Caco-2 (cell line): ENCODE measurements at places on chromosomes 5 and 9.

- no peak for DNase-seq
- H3K27ac ChIP-seq = no peak overlapping the region
- no peak overlapping the region for H3K4me3 ChIP-seq
Measured at GRCh38 chr9:105437704-105438103, 10.1 kb upstream of the FSD1L start.

DNA sequence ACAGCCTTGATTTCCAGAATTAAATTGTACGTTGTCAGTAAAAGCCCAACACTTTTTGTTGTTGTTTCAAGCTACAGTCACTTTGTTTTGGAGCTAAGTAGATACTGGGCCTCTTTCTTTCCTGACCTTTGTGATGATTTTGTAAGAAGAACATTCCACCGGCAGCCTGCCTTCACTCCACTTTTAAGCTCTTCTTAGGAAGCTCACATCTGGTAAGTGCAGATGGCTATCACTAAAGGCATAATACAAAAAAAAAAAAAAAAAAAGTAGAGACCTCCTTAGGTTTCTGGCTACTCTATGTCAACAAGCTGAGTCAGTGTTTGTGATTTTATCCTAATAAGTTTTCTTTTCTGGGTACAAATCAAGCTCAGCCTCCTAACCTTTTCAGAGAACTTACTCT is 1922.1 kb upstream of the WWC1 start:
- H3K27me3 ChIP-seq = no peaks in the 10 kb centered on the region
- no peaks in the 10 kb centered on the region for H3K36me3 ChIP-seq
- H3K4me1 ChIP-seq = peaks cover 4% of the 10 kb centered on the region; the same call in 1 of the 2 replicates

DNA sequence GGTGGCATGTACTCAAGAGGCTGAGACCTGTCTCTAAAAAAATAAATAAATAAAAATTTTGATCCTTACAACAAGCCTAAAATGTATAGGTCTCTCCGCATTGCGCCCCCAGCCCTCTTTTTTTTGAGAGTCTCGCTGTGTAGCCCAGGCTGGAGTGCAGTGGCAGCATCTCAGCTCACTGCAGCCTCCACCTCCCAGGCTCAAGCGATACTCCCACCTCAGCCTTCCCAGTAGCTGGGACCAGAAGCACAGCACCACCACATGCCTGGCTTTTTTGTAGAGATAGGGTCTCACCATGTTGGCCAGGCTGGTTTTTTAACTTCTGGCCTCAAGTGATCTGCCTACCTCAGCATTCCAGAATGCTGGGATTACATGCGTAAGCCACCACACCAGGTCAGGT is 2.2 kb upstream of the GARIN3 start:
- H3K4me3 ChIP-seq = no peak overlapping the region
- H3K27me3 ChIP-seq = no peaks in the 10 kb centered on the region
- no peak for DNase-seq
- no peaks in the 10 kb centered on the region for H3K4me1 ChIP-seq
- no peaks in the 10 kb centered on the region for H3K36me3 ChIP-seq

GRCh38 chr9:2461892-2462291 is 159.7 kb upstream of the VLDLR start:
- no peaks in the 10 kb centered on the region for H3K27me3 ChIP-seq
- H3K36me3 ChIP-seq = no peaks in the 10 kb centered on the region
- no peak for DNase-seq
- peaks cover 13% of the 10 kb centered on the region for H3K4me1 ChIP-seq
- H3K4me3 ChIP-seq = no peak overlapping the region

DNA sequence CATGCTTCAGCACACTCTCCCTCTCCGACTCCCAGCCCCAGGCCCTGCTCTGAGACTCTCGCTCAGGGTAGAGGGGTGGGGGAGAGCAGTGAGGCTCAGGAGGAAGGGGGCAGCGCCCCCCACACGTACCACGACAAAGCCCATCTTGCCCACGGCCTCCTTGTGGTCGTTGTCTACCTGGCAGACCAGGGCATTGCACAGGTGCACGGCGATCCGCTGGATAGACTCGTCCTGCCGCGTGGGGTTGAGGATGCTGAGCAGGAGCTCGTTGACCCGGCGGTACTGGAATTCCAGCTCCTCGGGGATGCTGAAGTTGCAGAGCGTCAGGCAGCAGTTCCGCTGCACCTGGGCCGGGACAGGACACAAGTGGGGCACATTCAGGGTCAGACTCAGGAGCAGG is 18.5 kb upstream of the ZDHHC12 start:
- H3K4me1 ChIP-seq = no peaks in the 10 kb centered on the region
- no peak overlapping the region for H3K27ac ChIP-seq
- no peaks in the 10 kb centered on the region for H3K27me3 ChIP-seq
- no peaks in the 10 kb centered on the region for H3K36me3 ChIP-seq

GRCh38 chr9:94976077-94976476 is 249.6 kb downstream of the AOPEP start:
- peaks cover 10% of the 10 kb centered on the region for H3K4me1 ChIP-seq
- H3K4me3 ChIP-seq = no peak overlapping the region

GRCh38 chr9:131420980-131421624 is 27.2 kb downstream of the PRRC2B start:
- peaks cover 16% of the 10 kb centered on the region for H3K4me1 ChIP-seq
- H3K27ac ChIP-seq = peak overlapping the region; percentile 31
- H3K36me3 ChIP-seq = peaks cover 1% of the 10 kb centered on the region
- H3K4me3 ChIP-seq = no peak overlapping the region

DNA sequence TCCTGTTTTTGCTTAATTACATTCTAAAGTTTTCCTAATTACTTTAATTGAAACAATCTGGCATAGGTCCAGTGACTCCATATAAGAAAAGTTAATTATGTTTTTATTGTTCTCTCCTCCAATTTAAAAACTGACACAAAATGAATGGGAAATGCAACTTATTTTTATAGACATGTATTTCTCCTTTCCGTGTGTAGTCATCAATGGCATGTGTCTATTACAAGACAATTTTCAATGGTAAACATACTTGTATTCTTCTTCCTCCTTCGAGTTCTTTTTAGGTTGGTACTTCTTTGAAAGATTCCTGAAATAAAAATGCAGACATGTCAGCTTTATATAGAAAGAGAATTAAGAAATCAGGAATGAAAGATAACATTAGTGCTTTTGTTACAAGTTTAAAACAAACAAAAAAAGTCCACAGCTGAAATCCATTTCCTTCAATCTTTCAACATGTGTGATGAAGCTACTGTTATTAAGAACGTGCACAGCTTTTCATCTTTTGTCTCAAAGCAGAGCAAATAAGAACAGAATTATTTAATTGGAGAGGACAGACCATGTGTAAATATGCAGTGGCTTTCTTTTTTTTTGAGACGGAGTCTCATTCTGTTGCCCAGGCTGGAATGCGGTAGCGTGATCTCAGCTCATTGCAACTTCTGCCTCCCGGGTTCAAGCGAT is 63.8 kb downstream of the FNBP1 start:
- no peak overlapping the region for H3K4me3 ChIP-seq
- no peak for DNase-seq
- H3K27me3 ChIP-seq = no peaks in the 10 kb centered on the region
- H3K27ac ChIP-seq = no peak overlapping the region

GRCh38 chr5:73339051-73339575 is 109.5 kb downstream of the FOXD1 start:
- H3K4me3 ChIP-seq = no peak overlapping the region
- H3K36me3 ChIP-seq = no peaks in the 10 kb centered on the region
- H3K4me1 ChIP-seq = no peaks in the 10 kb centered on the region
- H3K27me3 ChIP-seq = no peaks in the 10 kb centered on the region
- no peak for DNase-seq

DNA sequence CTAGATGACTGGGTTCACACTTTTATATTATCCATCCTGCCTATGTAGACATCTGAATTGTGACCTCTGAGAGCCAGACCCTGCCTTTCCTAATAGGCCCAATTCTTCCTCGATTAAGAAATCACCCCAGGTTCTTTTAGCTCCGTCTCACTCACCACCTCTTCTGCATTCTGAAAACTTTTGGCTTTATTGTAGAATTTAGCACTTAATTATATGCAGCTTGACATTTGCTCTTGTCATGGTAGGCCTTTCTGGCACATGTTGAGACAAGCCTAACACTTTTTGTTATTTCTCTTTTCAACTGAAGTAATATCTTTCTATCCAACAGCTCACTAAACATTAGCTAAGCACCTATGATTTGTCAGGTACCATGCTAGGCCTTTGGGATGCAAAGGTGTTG is 163.3 kb downstream of the INSYN2B start:
- H3K4me3 ChIP-seq = no peak overlapping the region
- H3K36me3 ChIP-seq = no peaks in the 10 kb centered on the region
- no peak overlapping the region for H3K27ac ChIP-seq
- no peak for DNase-seq
- no peaks in the 10 kb centered on the region for H3K27me3 ChIP-seq

GRCh38 chr9:78918976-78919375 is 622.1 kb downstream of the PSAT1 start:
- DNase-seq = no peak
- H3K4me1 ChIP-seq = no peaks in the 10 kb centered on the region
- no peak overlapping the region for H3K27ac ChIP-seq
- H3K4me3 ChIP-seq = no peak overlapping the region
- no peaks in the 10 kb centered on the region for H3K27me3 ChIP-seq
- no peaks in the 10 kb centered on the region for H3K36me3 ChIP-seq

GRCh38 chr9:81976351-81976750 is 12.2 kb upstream of the SPATA31D1 start:
- no peak overlapping the region for H3K4me3 ChIP-seq
- H3K27ac ChIP-seq = no peak overlapping the region
- no peaks in the 10 kb centered on the region for H3K27me3 ChIP-seq
- no peak for DNase-seq
- no peaks in the 10 kb centered on the region for H3K36me3 ChIP-seq

- no peaks in the 10 kb centered on the region for H3K36me3 ChIP-seq
- DNase-seq = no peak
- H3K4me1 ChIP-seq = no peaks in the 10 kb centered on the region
- no peak overlapping the region for H3K27ac ChIP-seq
Measured at GRCh38 chr5:35518104-35518503, 99.6 kb upstream of the SPEF2 start.

- H3K4me3 ChIP-seq = no peak overlapping the region
- H3K27me3 ChIP-seq = no peaks in the 10 kb centered on the region
- peak; percentile 25 for DNase-seq
- H3K36me3 ChIP-seq = no peaks in the 10 kb centered on the region
- H3K27ac ChIP-seq = no peak overlapping the region
- peaks cover 34% of the 10 kb centered on the region for H3K4me1 ChIP-seq
Measured at GRCh38 chr5:59062986-59063683, 480.3 kb downstream of the RAB3C start.

- H3K4me1 ChIP-seq = no peaks in the 10 kb centered on the region
- H3K36me3 ChIP-seq = no peaks in the 10 kb centered on the region
- no peak overlapping the region for H3K4me3 ChIP-seq
- H3K27me3 ChIP-seq = no peaks in the 10 kb centered on the region
Measured at GRCh38 chr9:116298878-116299391, 145.3 kb downstream of the PAPPA start.

- H3K4me1 ChIP-seq = no peaks in the 10 kb centered on the region
- no peaks in the 10 kb centered on the region for H3K36me3 ChIP-seq
- DNase-seq = no peak
- no peak overlapping the region for H3K4me3 ChIP-seq
- H3K27ac ChIP-seq = no peak overlapping the region
- no peaks in the 10 kb centered on the region for H3K27me3 ChIP-seq
Measured at GRCh38 chr5:25955337-25955736, 1083.0 kb downstream of the CDH9 start.

- no peak for DNase-seq
- H3K27me3 ChIP-seq = no peaks in the 10 kb centered on the region
- H3K36me3 ChIP-seq = no peaks in the 10 kb centered on the region; the same call in 1 of the 2 replicates
- no peak overlapping the region for H3K27ac ChIP-seq
Measured at GRCh38 chr5:141655020-141655419, 3.8 kb upstream of the FCHSD1 start.

GRCh38 chr9:26768145-26768544 is 124.5 kb downstream of the CAAP1 start:
- H3K36me3 ChIP-seq = no peaks in the 10 kb centered on the region
- no peaks in the 10 kb centered on the region for H3K27me3 ChIP-seq
- H3K27ac ChIP-seq = no peak overlapping the region
- no peaks in the 10 kb centered on the region for H3K4me1 ChIP-seq

- no peak overlapping the region for H3K27ac ChIP-seq
- no peak overlapping the region for H3K4me3 ChIP-seq
- DNase-seq = peak; percentile 36
- no peaks in the 10 kb centered on the region for H3K27me3 ChIP-seq
- H3K36me3 ChIP-seq = no peaks in the 10 kb centered on the region
Measured at GRCh38 chr5:163509291-163509951, 4.0 kb downstream of the MAT2B start.

DNA sequence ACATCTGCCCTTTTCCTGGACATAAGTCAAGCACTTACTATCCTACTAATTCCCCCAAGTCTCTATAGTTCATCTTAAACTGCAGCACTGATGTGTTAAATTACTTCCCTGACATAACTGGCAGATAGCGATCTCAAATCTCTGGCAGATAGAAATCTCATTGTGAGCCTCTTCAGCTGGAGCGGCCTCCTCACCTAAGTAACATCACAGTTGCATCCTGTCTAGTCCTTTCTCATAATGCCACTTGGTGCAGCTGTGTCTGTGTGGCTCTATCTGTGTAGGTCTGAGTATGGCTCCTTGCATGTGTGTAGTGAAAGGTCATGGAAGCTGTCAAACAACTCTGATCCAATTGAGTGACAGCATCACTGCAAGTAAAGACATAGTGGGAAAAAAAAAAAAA is 53.6 kb upstream of the FST start:
- no peaks in the 10 kb centered on the region for H3K36me3 ChIP-seq
- no peak for DNase-seq
- no peaks in the 10 kb centered on the region for H3K27me3 ChIP-seq
- no peak overlapping the region for H3K27ac ChIP-seq
- H3K4me1 ChIP-seq = peaks cover 9% of the 10 kb centered on the region; the same call in 1 of the 2 replicates

DNA sequence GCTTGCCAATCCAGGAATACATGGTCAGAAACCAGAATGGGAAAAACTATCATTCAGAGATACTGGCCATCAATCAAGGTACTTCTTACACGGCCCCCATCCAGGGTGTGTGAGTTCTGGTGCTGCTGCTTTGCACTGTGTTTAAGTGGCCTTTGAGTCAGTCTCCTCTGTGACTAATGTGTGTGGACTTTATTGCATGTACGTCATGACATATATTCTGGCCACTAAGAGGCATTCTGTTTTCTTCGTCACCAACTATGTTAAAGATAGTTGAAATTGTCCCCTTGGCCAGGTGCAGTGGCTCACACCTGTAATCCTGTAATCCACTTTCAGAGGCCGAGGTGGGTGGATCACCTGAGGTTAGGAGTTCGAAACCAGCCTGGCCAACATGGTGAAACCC is 8.5 kb downstream of the EXOSC3 start:
- no peak overlapping the region for H3K27ac ChIP-seq
- H3K4me3 ChIP-seq = no peak overlapping the region
- H3K4me1 ChIP-seq = no peaks in the 10 kb centered on the region
- peaks cover 2% of the 10 kb centered on the region; the same call in 1 of the 2 replicates for H3K36me3 ChIP-seq

- no peak overlapping the region for H3K4me3 ChIP-seq
- H3K4me1 ChIP-seq = peaks cover 14% of the 10 kb centered on the region; the same call in 1 of the 2 replicates
- DNase-seq = no peak
- no peaks in the 10 kb centered on the region for H3K36me3 ChIP-seq
- H3K27me3 ChIP-seq = no peaks in the 10 kb centered on the region
Measured at GRCh38 chr9:114880291-114880745, 50.1 kb downstream of the TNFSF8 start.
